SW 1271 (cell line): ENCODE measurements at places on chromosomes 6 and 20.

DNA sequence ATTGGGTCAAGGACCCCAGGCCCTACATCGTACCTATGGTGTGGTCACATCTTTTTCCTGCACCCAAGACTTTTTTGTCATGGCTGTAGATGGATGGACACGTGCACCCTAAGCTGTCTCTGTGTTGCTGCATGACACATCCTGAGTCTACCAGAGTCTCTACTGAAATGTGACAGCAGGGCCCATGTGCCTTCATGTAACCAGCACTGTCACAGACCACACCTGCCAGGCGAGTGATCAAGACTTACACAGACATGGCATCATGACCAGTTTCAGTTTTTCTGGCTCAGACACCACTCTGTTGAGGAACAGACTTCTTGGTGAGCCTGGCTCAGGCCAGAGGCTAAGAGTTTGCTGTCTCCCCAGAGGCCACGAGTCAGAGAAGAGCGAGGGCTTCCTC lies 7.6 kb downstream of the PRND start:
- no peak for DNase-seq

DNA sequence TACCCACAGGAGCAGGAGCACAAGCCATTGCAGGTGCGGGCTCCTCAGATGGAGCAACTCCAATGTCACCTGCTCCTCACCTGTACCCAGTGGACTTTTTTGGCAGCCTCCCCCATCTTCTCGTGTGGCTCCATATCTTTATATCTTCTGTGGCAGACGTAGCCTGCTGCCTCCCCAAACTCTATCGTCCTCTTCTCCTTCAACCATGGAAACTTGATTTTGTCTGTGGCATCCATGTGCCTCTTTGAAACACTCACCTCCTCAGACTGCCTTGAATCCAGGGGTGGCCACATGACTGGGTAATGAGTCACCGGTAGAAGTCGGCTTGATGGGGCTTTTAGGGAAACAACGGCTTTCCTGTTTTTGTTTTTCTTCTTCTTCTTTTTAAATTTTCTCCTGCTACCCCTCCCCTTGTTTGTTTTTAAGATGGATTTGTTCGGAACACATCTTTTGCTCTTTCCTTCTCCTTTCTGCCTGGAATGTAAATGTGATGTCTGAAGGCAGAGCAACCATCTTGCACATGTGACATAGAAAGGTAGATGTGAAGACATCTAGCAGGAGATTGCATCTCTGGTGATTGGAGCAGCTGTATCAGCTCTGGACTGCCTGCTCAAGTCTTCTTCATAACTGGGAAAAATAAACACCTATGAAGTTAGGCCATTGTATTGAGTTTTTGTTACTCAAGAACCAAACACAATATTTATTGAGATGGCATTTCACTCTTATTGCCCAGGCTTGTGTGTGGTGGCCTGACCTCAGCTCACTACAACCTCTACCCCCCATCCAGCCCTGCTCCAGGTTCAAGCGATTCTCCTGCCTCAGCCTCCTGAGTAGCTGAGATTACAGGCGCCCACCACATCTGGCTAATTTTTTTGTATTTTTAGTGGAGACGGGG lies 69.9 kb upstream of the DDR1 start:
- peak; percentile 52 for DNase-seq

DNA sequence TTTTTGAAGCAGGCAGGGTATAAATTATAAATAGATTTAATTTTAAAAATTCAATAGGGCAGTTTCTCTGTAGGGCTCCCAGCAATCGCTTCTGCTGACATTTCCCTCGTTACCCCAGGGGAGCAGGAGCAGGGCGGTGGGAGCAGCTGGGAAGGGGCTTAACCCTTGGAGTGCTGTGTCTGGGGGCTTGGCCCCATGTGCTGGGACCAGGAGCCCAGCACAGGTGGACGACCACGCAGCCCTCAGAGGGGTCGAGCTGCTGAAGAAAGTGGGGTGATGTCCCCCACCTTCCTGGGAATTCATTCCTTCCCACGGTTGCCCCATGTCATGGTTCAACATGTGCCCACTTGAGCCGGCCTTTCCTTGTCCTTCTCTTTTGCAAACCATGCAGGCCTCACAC lies 67.5 kb upstream of the STX16 start:
- DNase-seq, result no peak

GRCh38 chr20:60999250-60999649 lies 252.8 kb upstream of the CDH4 start:
- no peak for DNase-seq

DNA sequence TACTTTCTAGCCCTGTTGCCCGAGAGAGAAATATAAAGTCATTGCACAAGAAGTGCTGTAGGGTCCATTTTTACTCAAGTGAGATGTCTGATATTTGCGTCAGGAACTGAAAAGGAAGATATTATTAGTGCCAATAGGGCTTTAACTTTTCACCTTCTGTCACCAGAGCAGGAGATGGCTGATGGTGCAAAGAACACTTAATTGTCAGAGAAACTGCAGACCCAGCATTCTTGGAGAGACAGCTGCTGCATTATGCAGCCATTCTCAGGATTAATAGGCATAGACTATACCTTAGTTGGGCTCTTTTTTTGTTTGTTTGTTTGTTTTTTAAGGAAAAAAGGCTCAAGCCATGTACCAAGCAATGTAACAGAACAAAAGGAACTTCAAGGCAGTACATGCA lies 179.4 kb downstream of the RPS12 start:
- no peak for DNase-seq

DNA sequence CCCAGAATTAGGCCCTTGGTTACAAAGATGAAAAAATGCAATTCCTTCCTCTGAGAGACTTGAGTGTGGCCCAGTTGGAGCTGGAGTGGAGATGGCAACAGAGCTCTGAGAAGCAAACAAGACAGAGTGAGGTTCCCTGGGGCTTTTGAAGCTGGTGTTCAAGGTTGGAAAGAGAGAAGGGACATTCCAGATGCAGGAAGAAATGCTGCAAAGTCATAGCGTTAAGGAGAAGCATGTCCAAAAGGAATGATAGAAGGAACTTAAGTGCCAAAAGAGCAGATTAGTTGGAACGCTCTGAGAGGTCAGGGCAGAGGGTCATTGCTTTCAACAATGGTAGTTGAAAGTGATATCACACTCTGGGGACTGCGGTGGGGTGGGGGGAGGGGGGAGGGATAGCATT lies 251.8 kb downstream of the TBC1D7 start:
- no peak for DNase-seq
